ENCODE measurements at places on chromosomes 13 and 19.
A peak's percentile ranks its signal among the peaks of the same experiment; 100 is the strongest.

GRCh38 chr19:5078666-5079065 lies 109.8 kb downstream of the KDM4B start:
- DNase-seq: no peak

GRCh38 chr13:41916173-41916954 lies 44.5 kb downstream of the VWA8 start:
- DNase-seq: no peak

- DNase-seq: no peak
Measured at GRCh38 chr19:17180997-17181702, 34.0 kb upstream of the USE1 start.

DNA sequence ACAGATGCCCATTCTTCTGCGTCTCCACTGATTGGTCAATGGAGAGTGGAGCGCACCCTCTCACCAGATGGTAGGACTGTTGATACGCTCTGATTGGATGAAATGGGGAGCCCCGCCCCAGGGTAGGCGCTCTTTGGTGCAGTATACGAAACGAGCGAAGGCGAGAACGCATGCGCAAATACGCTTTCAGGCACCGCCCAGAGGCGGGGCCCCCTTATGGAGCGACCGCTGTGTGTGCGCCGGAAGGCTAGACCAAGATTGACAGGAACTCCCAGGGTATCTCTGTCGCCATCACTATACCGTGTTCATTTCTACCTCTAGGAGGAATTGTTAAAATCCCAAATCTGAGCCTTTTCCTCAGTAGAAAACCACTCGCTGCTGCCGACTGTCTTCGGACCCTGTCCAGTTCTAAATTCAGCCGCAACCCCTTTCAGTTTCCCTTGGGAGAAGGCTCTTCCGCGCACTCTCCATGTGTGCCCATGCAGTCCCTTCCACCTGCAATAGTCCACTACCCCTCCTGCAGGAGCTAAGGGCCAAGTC lies 720 bp upstream of the HNRNPL start:
- DNase-seq: peak; percentile 97

DNA sequence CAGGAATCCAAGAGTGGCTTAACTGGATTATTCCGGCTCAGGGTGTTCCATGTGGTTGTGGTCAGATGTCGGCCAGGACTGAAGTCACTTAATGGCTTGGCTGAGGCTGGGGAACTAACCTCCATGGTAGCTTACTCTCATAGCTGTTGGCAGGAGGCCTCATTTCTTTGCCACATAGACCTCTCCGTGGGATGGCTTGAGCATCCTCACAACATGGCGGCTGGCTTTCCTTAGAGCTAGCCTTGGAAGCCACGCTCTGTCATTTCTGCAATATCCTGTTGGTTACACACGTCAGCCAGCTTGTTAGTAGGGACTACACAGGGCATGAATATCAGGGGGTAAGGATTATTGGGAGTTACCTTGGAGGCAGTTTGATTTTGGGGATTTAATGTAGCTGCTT lies 5.1 kb downstream of the CRX start:
- no peak for DNase-seq

All from activated T-helper 1 cell treated with anti-CD3 and anti-CD28 coated beads, Interleukin-2, amount 50 U/mL, for 16 hours (primary cell).